ENCODE measurements at places on chromosomes 2 and 18.

GRCh38 chr2:75607988-75608683 lies 38.4 kb upstream of the MRPL19 start:
- no peak for DNase-seq

DNA sequence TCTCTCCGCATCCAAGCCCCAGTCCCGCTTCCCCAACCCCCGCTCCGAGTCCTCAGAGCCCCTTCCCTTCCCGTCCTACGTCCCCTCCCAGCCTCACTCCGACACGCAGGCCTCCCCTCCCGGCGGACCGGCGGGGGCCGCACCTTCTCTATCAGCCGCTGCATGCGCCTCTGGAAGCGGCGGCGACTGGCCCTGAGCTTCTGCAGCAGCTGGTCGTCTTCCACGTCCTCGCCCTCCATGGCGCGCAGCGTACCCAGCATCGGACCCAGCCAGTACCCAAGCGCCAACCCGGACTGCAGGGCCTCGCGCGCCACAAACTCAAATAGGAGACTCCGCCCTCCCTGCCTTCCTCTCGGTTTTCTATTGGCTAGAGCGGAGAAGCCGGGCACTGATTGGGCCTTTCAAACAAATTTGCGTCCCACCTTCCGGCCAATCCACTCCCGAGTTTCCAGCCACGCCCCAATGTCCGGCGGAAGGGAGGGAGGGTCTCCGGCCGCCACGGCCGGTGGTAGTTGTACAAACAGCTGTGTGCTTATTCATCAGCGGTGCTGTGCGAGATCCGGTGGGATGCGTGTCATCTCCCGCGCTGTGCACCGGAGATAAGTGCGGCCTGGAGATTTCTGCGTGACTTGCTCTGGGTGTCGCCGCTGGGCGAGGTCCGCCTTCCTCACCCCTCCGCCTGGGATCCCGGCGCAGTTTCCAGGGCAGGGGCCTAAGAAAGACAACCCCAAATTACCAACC lies at the start of gene HJURP:
Gene HJURP, minus strand, starts transcription at position 295 of the 741 bp plus-strand sequence. Its CDS starts 35 bp downstream, at position 260.
- peak; percentile 95 for DNase-seq

GRCh38 chr2:143524559-143525401 lies 395.6 kb downstream of the ARHGAP15 start:
- peak; percentile 37 for DNase-seq

DNA sequence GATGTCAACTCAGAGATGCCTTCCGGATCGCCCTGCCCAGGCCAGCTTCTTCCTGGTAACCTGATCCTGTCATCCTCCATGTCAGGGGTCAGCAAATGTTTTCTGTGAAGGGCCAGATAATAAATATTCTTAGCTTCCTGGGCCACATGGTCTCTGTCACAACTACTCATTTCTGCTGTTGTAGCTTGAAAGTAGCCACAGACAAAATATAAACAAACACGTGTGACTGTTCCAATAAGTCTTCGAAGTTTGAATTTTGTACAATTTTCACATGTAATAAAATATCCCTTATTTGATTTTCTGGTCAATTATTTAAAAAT lies 35.8 kb downstream of the ANXA4 start:
- no peak for DNase-seq

DNA sequence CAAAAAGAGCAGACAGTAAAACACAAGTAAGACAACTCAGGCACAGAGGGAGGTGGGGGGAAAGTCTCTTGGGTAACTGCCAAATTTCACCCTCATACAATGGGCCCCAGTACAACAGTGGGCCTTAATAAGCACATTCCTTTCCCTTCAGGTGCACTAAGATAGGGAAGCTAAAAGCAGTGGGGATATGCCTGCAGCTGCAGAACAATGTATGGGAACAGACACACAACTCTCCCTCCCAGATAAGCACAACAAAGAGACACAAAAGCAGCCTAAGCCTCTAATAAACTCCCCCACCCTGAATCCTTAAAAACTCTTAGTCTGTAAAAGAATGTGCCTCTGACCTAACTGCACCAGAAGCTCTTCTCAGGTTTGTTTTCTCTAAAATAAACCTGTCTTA lies 24.5 kb downstream of the GALNT14 start:
- no peak for DNase-seq

GRCh38 chr2:172354347-172354746 lies 73.0 kb upstream of the ITGA6 start:
- no peak for DNase-seq

- no peak for DNase-seq
Measured at GRCh38 chr2:62141142-62141740, 54.7 kb upstream of the B3GNT2 start.

DNA sequence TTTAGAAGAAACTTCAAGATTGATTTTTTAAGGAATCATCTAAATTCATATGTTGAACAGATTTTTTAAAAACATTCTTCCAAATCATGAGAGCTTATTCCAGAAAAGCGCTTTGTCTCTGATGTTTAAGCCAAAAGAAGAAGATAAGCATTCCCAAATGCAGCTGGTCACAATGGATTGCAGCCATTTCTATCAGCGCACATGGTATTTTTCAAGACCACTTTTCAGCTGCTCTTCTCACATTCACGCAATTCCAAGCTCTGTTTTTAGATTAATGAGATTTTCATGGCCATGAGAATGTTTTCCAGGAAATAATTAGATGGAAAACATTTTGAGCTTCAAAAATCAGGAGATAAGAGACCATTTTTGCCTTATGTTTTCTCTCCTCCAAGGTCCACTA lies 8.7 kb downstream of the OSBPL1A start:
- no peak for DNase-seq

DNA sequence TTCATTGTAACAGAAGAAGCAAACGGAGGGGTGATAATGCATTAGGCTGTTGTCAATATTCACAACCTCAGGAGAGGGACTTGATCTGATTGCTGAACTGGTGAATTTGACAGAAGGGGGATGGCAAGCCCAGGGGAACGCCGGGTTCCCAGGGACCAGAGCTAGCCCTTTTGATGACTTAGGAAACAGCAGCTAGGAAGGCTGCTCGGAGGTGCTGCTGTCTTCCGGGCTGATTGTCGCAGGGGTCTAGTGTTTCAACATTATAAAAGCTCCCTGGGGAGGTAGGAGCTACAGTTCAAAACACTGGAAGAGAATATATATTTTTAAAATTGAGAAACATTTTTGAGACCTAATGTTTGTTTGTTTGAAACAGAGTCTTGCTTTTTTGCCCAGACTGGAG lies 47.3 kb downstream of the CD8B2 start:
- DNase-seq, result no peak

- no peak for DNase-seq
Measured at GRCh38 chr2:146135245-146135644, 1615.3 kb upstream of the ZEB2 start.

DNA sequence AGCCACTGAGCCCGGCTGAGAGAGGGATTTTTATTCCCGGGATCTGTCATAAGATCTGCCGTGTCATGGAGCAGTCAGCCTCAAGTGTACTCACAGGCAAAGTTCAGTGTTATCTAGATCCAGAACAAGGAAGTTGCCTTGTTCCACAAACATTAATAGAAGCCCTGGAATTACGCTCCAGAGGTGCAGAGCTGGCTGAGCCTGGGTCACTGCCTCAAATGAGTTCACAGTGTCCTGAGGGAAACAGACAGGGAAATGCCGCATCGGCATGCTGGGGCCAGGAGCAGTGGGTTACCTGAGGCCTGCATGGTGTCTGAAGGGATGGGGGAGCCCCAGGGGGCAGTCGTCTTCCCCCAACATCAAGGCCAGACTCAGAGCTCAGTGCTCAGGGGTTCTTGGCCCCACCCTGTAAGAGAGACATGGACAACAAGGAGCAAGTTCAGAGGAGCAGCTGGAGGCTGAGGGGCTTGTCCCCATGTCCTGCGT lies 42.7 kb upstream of the ODC1 start:
- no peak for DNase-seq

- DNase-seq, result no peak
Measured at GRCh38 chr2:222504191-222504590, 79.8 kb downstream of the SGPP2 start.

GRCh38 chr2:99708231-99708630 lies 218.4 kb upstream of the REV1 start:
- no peak for DNase-seq

GRCh38 chr2:208781166-208781565 lies 374.6 kb downstream of the PTH2R start:
- DNase-seq, result no peak
